Fibroblast of villous mesenchyme (primary cell): ENCODE measurements at places on chromosomes 5 and 9. TPM values are rescaled to one million over a fixed set of nuclear protein-coding genes. Genes with fewer than 3 reads are reported as not detected.

GBGT1 gene
- 4.7 and 5.8 TPM in 2 replicates for total RNA-seq

CFAP157 gene
- total RNA-seq = under 0.01 TPM in 2 replicates

DBH gene
- total RNA-seq = not detected in 2 replicates

GZMA gene
- not detected in 2 replicates for total RNA-seq

CSF1R gene
- under 0.01 TPM in 2 replicates for total RNA-seq

PCDHGB1 gene
- 2.2 and 2.3 TPM in 2 replicates for total RNA-seq

SPATA31A3 gene
- not detected in 2 replicates for total RNA-seq

PCDHGA5 gene
- 1.3 and 1.9 TPM in 2 replicates for total RNA-seq

NAIP gene
- total RNA-seq = 5.6 and 6.4 TPM in 2 replicates

OMD gene
- total RNA-seq = not detected in 2 replicates

IFNA13 gene
- total RNA-seq = not detected in 2 replicates
